ENCODE measurements at places on chromosomes 16 and 17.

- no peak for DNase-seq
These were observed 28.6 kb downstream of the NECAB2 start for GRCh38 chr16:83996481-83997252.

DNA sequence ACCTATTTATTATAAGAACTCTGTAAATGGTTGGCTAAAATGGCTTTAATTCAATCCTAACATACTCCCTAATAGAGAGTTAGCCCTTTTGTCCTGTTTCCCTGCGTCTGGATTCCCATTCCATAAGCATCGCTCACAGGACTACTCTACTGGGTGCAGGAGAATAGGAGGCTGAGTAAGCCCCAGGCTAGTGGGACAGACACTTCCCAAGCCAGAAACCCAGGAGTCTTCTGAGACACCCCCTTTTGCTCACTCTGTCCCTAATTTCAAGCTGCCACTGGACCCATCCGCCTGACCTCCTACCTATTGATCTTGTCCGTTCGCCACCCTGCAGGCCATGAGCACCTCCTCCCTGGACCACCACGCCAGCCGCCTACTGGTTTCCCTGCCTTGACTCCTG lies 16.7 kb upstream of the TOB1 start:
- DNase-seq: no peak

DNA sequence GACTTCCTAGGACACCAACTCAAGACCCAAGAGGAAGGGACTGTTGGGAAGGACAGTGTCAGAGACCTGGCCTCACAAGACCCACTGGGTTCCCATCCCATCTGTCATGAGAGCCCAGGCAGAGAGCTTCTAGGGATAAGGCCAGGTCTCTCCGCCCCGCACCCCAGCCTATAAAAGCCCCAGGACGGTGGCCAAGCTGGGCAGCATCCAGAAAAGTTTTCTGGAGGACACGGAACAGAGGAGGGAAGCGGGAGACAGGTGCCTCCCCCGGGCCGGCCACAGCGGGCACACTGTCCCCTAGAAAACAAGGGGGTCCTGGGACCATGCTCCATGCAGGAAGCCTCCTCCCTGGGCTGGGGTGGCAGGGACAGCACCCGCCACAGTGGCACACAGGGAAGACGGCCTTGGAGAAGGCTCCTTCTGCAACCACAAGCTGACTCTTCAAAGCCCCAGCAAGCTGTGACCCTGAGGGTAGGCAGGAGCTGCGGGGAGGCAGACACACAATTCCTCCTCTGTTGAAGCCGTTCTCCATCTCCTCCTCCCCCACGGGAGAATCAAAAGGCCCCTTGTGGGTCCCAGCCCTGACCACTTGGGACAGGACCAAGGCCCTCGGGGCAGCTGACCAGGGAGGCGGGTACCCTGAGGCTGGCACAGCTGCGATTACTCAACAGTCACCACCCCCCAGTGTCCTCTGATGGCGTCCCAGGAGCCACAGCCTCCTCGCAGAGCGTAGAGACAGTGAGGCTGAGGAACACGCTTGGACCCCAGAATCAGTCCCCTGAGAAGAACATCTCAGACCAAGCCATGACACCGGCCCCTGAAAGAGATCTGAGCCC lies 26.1 kb downstream of the TRPV3 start:
- no peak for DNase-seq

DNA sequence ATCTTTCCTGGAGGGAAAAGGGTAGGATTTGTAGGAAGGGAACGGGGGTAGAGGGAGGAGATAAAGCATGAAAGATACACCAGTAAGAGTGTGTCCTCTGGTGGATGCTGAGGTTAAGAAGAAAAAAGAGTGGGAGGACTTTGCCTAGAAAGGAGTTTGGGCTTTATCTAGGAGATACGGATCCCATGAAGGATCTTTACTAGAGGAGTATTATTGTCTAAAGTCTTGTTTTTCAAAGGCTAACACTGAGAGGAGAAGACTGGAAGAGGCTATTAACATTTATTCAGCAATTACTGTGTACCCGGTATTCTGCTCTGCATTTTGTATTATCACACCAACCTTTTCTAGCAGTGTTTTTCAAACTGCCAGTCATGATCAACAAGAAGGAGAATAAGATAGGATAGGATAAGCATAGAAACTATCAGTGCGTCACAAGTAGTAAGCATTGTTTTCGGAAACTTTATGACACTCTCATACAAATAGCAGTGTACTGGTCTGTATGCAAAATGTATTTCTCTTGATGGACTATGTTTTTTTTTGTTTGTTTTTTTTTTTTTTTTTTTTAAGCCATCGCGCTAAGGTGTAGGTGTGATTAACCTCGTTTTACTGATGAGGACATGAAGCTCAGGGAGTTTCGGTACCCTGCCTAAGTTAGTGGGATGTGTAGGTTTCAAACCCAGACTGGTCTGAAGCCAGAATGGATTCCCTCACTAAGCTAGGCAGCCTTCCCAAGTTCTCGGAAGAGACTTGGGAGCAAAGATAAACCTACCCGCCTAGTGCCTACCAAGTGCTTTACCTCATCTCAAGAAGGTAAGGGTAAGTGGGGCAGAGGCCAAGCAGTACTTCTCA lies 1.3 kb upstream of the SP2 start:
- no peak for DNase-seq

DNA sequence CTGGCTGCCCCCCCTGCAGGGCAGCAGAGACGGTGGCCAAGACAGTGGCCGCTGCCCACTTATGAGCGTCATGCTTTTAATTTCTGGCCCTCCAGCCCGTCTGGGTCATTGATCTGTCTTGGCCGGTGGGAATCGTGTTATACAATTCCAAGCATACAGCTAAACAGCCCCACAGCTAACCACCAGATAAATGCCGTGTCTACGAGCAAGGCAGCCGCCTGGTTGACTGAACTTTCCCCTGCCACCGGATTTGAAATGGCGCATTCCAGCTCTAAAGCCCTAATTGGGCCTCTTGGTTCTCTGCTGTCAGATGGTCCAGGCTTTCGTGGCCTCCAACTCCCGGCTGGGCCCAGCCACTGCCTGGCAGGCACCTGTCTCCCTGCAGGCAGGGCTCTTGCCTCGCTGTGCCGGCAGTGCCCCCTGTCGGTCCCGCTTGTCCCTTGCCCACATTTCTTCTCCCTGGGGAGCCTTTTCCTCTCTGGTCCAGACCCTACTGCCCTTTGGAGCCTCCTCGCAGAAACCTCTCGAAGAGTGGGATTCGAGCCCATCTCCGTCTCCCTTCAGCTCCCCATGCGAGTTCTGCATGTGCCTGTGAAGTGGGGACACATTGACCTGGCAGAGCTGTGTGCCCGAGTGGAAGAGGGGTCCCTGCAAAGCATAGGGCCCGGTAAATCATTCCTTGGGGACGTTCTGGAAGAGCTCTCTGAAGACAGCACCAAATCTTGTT lies 1.8 kb upstream of the RBFOX3 start:
- DNase-seq: no peak

- DNase-seq: peak; percentile 22
These were observed 96.3 kb downstream of the CYLD start for GRCh38 chr16:50838165-50838564.

GRCh38 chr17:4870855-4871254 lies 28.5 kb upstream of the C17orf107 start:
- no peak for DNase-seq

DNA sequence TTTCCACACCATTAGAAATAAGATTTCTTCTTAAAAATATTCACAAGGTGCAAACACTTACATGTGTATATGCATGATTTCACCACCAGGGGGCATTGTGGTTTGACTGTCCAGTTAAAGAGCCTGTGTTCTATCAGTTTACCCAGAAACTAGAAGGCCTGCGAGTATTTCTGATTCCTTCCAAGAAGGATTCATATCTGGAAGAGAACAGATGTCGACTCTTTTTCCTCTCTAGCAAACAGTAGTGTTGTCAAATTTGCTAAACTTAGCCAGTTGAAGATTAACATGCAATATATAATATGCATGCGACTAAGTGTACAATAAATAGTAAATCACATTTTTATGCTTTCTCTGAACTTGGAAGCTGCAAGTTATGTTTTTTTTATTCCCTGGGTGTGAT lies 404.1 kb downstream of the WWOX start:
- no peak for DNase-seq

GRCh38 chr16:78896280-78896679 lies 704.3 kb downstream of the MAF start:
- DNase-seq: no peak

DNA sequence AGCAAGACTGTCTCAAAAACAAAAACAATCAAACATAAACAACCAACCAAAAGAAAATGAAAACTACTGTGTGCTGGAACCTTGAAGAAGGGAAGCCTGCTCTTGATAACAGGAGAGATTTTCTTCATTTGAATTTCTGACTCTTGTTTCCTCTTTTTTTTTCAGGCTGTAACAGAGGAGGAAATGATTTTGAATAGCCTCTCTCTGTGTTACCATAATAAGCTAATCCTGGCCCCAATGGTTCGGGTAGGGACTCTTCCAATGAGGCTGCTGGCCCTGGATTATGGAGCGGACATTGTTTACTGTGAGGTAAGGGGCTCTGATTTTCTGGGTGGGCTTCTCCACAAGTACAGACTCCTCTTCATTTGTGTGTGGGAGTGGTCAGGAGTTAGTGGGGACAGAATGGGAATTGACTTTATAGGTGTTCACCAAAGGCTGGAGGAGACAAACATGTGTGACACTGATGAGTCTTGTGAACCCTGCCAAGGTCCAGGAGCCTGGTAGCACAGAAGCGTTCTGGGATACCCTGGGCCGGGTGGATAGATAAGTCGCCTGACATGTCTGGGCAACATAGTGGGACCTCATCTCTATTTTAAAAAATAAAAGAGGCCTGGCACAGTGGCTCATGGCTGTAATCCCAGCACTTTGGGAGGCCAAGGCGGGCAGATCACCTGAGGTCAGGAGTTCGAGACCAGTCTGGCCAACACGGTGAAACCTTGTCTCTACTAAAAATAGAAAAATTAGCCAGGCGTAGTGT lies 14.9 kb downstream of the DUS2 start:
- no peak for DNase-seq

DNA sequence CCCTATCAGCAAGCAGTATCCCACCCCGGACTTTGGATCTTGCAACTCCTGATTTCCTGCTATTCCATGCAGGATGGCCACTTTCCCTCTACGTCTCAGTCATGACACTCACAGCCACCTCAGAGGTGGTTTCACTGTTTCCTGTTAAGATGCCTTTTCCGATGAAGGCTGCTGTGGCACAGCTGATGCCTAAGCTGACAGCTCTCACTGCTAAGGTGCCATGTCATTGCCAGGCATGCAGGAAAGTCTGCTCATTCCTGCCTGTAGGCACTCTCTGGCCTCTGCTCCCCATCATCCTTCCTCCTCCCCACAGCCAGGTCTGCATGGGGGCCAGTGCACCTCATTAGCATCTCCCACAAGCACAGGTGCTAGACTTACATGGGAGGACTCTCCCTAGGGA lies 173.0 kb downstream of the CBLN1 start:
- DNase-seq: peak; percentile 19

GRCh38 chr17:81962499-81963441 lies 1.8 kb upstream of the NOTUM start:
- DNase-seq: no peak

DNA sequence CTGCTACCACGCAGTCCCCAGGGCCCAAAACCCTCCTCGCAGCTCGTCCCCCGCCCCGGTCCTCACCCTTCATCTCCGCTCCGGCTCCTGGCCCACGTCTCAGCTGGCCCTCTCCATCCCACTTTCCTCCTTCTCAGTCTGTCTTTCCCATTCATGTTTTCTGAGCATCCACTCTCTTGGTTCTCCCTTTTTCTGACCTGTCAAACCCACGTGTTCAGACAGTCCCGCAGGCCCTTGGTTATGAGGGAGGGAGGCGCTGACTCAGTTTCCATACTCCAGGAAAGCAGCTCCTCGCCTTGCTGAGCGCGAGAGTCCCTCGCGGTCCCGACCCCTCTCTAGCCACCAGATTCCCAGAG lies 392 bp upstream of the HID1 start:
- no peak for DNase-seq

DNA sequence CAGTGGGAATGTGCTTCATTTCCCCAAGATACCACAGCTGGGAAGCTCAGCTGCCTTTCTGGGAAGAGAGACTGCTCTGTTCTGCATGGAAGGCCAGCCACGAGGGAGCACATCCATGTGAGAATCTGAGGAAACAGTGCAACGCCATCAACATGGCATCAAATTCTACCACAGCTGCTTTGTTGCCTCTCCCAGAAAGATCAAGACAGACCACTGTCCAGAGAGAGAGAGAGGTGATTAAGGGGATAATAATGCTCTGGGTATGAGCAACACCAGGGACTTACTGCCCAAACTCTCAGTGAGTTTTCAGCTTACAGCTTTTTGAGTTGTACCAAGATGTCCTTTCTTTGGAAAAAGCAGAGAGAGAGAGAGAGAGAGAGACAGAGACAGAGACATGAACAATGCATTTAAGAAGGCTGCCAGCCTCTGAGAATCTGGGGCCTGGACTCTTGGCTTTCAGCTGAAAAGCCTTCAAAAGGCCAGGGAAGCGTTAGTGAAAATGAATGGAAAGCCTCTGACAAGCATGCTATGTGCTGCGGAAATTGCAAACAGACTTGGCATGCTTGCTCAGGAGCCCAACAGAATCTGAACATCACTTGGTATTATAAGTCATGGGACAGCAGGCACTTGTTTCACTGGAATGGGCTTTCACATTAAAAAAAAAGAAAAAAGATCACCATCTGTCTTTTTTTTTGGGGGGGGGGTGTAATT lies 223.1 kb downstream of the MAP2K6 start:
- DNase-seq: no peak

DNA sequence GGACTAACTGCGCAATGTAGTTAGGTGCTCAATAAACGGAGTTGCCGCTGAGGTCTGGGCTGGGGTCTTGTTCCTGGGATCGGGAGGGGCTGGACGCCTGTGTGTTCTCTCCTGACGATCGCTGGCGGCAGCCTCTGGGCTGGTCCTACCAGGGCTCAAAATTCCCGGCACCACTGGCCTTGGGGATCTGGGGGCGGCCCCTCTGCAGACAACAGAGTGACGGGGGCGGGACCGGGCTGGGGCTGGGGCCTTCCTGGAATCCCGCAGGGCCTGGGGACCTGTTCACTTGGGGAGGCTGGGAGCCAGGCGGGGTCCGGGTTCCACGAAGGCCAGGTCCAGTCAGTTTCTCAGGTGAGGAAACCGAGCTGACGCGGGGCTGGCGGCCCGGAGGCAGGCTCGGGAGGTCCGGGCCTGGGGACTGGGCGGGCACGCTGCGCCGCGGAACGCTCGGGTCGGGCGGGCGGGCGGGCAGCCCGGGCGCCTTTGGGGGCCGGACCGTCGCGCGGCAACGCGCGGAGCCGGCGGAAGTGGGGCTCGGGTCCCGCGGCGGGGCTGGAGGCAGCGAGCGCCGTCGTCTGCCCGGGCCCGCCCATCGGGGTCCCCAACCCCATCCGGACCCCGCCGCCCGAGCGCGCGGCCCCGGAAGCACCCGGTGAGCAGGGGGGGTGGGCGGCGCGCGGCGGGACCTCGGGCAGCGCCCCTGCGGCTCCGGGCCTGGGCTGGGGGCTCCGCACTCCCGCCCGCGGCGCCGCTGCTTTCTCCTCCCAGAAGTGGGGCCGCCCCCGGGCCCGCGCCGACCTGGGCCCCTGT lies at the start of gene PIGQ:
Gene PIGQ, plus strand, starts transcription at position 524 of the 810 bp plus-strand sequence. CDS start 4,107 bp downstream, outside the sequence.
- no peak for DNase-seq
